ELF-1 (cell line): ENCODE measurements at places on chromosomes 7 and 10.

DNA sequence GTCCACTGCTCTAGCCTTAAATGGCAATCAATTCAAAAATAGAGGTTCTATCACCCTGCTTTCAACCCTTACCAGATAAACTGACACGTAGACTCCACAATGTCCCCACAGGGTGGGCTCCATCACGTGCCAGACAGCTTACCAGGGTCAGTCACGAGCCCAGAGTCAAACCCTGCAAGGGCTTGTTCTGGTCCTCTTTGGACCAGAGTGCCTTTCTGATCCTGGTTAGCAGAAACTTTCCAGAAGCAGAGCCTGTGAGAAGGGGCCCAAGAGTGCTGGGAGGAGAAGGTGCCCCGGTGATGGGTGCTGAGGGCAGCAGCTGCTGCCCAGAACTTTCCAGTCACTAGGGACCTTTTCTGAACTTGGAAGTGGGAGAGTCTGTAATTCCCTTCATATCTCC is 354 bp upstream of the GIMAP5 start:
- DNase-seq, result no peak

DNA sequence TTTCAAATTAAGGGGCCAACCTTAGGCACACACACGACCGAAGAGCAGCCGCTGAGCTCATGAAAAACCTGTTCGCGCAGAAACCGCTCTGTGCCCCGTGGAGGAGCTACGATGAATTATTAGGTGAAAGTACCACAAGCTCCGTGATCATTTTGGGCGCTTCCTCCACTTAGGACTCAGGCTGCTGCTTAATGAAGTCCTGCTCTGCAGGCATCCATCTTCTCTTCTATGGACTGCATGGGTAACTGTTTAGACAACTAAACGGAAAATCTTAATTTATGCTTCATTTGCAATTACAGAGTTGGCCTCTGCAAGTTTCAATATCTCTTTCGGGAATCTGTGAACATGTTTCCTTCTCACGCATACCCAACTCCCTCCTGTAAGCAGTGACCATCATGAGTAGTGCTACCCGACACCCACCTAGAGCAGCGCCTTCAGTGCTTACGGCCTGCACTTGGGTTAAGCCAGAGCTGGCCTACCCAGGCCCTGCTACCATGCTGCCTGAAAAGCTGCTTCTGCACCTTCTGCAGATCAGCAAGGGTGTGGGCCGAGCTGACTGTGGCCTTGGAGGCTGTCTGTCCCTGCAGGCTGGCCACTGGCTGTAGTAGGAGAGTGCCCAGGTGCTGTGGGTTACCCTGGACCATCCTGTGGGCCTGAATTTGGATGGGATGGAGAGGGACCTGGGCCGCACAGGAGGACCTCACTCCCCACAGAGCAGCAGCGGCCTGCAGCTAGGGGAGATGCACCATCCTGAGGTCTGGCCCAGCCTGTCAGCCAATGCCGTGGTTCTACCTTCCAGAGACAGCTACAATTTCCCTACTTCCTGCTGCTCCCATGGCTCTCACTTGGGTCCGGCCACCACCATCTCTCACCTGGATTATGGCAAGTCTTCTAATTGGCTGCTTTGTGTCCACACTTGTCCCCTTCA is 36.0 kb downstream of the GNA12 start:
- DNase-seq, result peak; percentile 17

GRCh38 chr10:30594077-30594476 is 35.5 kb downstream of the LYZL2 start:
- DNase-seq, result no peak

DNA sequence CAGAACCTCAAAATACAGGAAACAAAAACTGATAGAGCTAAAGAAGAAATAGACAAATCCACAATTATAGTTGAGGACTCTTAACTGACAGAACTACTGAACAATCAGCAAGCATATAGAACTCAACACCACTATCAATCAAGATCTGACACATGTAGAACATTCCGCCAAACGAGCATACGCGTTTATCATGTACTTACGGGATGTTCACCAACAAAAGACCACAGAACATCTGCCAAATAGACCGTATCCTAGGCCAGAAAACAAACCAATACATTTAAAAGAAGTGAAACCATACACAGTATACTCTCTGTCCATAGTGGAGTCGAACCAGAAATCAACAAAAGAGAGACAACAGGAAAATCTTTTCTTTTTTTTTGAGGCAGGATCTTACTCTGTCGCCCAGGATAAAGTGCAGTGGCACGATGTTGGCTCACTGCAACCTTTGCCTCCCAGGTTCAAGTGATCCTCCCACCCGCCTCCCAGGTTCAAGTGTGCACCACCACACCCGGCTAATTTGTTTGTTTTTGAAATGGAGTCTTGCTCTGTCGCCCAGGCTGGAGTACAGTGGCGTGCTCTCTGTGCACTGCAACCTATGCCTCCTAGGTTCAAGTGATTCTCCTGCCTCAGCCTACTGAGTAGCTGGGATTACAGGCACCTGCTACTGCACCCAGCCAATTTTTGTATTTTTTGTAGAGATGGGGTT is 5.1 kb downstream of the GNA12 start:
- DNase-seq, result no peak

DNA sequence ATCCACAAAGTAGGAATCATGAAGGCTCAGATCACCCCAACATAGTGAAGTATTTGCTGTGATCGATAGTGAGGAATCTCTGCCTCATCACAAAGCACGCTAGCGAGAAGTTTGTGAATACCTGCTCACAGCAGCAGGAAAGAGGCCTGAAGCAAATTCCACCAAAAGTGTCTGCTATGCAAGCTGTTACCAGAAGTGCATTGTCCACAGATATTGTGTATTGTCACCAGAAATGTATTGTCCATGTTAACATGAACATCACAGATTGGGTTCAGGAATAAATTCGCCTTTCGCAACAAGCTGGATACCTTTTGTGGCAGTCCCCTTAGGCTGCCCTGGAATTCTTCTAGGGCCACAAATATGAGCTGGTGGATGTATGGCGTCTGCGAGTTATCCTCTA is 127.9 kb downstream of the MARCHF5 start:
- DNase-seq, result no peak

GRCh38 chr10:125149680-125150047 is 10.7 kb downstream of the CTBP2 start:
- no peak for DNase-seq

DNA sequence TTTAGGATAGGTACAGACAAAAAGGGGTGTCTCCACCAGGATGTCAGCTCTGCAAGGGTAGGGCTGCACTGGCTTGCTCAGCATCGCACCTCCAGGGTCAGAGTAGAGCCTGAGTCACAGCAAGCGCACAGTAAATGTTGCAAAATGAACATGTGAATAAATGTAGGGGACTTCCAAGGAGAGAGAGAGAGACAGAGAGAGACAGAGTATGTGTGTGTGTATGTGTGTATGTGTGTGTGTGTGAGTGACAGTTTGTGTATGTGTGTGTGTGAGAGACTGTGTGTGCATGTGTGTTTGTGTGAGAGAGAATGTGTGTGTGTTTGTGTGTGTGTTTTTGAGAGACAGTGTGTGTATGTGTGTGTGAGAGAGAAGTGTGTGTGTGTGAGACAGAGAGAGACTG is 163.3 kb downstream of the RPS24 start:
- no peak for DNase-seq
